ENCODE measurements at places on chromosomes 2 and 18. TPM values are rescaled to one million over a fixed set of nuclear protein-coding genes. Genes with fewer than 3 reads are reported as not detected.

Gene KLHL41
- total RNA-seq: not detected

Gene NTSR2
- total RNA-seq: not detected

Gene SLC4A5
- not detected for total RNA-seq

Gene TTR
- total RNA-seq: not detected

Gene SCYGR5
- total RNA-seq: not detected

Gene CXCR1
- not detected for total RNA-seq

Gene SIX2
- 5.2 TPM for total RNA-seq

Gene TMEM200C
- total RNA-seq: not detected

Gene SDC1
- total RNA-seq: 40.5 TPM

Gene DYSF
- total RNA-seq: 1.4 TPM
